Progenitor cell of endocrine pancreas (in vitro differentiated cells): ENCODE measurements at places on chromosomes 3 and 15.

GRCh38 chr3:102827386-102827785, 392.6 kb downstream of the ZPLD1 start:
- DNase-seq: no peak

- DNase-seq: no peak
Measured at GRCh38 chr3:124793054-124793739, 62.9 kb downstream of the UMPS start.

DNA sequence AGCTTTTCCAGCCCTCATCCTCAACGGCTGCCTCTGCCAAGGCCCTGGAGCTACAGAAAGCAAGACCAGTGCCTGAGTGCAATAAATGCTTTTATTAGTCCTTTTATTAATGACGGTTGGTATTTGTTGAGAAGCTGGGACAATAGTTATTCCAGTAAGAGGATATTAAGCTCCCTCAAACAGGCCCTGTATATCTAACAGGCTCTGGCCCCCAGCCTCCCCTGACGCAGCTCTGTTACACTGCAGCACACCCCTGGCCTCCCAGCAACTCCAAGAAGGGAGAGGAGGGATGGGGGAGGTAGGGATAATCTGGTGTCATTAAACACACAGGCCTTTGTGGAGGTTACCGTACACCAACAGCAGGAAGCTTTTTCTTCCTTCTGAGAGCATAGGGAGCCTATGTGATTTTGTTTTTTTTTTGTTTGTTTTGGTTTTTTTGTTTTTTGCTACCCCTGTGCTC, 30.8 kb upstream of the MAGEF1 start:
- DNase-seq: no peak

DNA sequence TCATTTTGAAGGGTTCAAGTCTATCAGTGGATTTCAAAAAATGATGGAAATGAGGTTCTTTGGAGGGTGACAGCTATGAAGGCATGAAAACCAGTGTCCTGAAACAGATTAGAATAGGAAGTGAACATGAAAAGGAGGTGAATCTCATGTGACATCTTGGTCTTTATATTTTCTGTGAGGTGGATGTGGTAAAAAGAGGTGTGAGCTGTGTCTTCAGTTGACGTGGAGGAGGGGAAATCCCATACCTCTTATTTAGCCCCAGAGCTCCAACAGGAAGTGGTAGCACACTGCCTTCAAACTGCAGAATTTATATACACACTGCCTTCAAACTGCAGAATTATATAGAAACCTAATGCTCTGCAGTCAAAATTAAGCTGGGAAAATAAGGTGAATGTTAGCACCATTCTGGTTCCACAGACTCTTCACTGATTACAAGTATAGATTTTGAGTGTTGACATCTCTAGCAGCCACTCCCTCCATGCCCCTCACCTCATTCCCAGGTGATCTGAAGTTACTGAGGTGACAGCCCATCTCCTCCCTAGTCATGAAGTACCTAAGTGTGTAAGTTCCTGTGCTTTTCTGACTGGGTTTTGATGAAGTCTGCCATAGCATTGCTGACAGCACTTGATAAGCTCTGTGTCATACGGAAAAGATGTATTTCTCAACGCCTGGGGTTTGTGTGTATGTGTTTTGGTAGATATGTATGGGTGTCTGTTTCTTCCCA, 2.7 kb downstream of the RAB8B start:
- DNase-seq: no peak

GRCh38 chr3:172209333-172210321, 170.2 kb downstream of the FNDC3B start:
- no peak for DNase-seq

- no peak for DNase-seq
Measured at GRCh38 chr3:16523778-16524177, 10.3 kb upstream of the RFTN1 start.

- DNase-seq: no peak
Measured at GRCh38 chr15:48384616-48385015, 53.4 kb downstream of the DUT start.

GRCh38 chr15:78079298-78080087, 2.0 kb upstream of the TBC1D2B start:
- DNase-seq: no peak

- DNase-seq: no peak
Measured at GRCh38 chr15:62109982-62110851, 43.4 kb downstream of the C2CD4A start.

DNA sequence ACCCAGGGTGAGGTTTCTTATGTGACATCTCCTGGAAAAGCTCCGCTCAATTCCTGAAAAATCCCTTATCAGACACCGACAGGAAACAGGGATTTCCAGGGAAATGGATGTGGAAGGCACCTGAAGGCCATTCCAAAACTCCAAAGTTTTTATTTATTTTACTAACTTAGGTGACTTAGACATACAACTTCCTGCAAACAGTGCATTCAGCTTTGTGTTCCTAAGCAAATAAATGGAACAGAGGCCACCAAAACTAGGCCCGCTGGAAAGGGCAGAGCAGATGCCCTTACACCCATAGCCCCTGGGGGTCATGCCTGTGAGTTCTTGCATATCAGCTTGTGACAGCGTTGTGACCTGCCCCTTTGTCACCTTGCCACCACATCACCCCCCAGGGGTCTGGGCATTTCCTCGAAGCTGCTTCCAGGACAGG, 239.4 kb downstream of the XXYLT1 start:
- no peak for DNase-seq

GRCh38 chr15:25391971-25392721, 46.7 kb downstream of the UBE3A start:
- no peak for DNase-seq

- DNase-seq: no peak
Measured at GRCh38 chr3:62587169-62587568, 213.8 kb upstream of the FEZF2 start.

DNA sequence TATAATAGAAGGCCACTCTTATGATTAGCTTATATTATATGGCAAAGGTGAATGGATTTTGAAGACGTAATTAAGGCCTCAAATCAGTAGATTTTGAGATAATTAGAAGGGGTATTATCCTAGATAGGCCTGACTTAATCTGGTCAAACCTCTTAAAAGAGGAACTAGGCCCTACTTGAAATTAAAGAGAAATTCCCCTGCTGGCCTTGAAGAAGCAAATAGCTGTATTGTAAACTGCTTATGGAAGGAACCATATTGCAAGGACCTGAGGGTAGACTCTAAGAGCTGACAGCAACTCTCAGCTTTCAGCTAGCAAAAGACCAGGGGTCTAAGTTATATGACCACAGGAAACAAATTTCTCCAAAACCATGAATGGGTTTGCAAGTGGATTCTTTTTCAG, 219.0 kb upstream of the ONECUT1 start:
- DNase-seq: no peak

- DNase-seq: no peak
Measured at GRCh38 chr3:26118165-26118564, 328.3 kb downstream of the OXSM start.

DNA sequence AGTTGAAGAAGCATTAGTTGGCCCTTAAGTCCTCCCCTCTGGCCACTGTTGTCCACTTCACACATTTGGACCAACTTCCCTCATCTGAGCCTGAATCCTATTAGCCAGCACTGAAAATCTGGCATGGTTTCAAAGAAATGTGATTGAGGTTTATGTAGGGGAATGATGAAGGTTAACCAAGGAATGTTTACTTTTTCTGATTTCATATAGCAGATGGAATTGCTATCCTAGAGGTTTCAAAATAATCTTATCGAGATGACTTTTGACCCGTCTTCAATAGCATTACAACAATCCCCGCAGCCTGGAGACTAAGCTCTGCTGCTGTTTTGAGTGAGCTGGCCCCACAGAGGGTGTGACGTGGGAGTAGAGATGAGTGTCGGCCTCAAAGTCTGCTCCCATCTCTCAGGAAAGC, 200.8 kb upstream of the IL12A start:
- no peak for DNase-seq

DNA sequence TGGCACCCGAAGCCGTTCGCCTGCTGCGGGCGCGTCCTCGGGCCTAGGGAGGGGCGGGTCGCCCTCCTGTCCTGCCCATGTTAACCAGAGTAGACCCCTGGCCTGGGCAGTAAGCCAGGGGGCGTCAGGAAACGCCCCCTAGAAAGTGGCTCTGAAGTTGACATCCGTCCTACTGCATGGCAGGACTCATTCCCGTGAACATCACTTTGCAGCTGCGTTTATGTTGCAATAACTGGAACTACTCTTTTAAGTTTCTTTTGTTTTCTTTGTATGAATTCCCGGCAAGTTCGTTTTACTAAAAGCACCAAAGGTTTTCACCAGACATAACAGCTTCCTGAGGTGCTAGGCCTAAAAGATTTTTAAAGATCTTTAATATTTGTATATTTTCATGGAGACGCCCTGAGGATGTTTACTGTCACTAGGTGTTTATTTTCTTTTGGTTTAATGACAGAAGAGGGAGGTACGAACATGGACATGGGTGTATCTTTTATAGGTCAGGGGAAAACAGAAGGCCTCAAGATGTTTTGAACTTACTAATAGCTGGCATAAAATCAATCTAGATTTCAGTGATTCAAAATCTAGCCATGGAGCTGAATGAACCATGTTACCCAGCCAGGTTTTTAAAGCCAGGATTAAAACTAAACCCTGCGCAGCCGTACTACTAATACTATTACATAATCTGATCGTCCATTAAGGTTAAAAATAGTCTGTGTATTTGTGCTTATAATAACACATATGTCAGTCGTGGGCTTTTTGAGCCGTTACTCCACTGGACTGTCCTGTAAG, 1.0 kb downstream of the C15orf61 start:
- DNase-seq: no peak

GRCh38 chr3:36229496-36229895, 150.8 kb upstream of the STAC start:
- DNase-seq: no peak

DNA sequence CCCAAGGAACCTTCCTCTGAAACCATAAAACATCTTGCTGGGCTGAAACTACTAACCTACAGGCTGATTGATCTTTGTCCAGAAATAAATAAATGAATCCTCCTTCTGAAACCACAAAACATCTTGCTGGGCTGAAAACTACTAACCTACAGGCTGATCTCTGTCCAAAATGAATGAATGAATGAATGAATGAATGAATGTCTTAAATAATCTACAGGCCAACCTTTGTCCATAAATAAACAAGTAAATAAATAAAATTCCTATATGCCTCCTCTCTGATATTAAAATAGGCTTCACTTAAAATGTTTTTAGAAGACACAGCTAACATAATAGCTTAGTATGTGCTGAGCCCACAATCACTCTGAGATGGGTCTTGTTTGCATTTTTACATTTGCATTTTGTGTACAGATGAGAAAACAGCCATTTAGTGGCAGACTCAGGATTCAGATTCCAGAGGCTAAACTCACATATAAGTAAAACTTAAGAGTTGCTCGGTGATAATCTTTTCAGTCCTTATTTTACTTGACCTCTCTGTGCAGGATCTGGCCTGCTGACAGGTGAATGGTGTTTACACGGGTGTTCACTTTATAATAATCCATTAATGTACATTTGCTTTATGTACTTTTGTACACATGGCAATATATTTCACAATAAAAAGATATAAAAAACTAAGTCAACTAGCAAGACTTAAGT, 10.4 kb downstream of the TJP1 start:
- no peak for DNase-seq

- no peak for DNase-seq
Measured at GRCh38 chr3:174640932-174641331, 218.2 kb upstream of the NAALADL2 start.

DNA sequence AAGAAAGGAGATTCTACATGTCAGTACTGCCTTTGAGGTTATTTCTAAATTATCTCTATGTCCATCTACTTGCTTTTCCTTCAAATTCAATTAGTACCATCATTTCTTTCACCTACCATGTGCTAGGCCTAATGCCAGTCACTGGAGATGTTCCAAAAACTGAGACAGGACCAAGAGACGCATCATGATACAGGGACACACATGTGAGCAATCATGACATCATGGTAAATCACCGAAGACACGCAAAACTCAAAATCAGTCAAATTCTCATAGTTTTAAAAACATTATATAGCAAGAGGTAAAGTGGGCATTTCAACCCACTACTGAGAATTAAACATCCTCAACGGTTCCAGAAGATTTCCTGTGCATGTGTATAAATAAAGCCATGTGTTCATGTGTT, 95.0 kb downstream of the CD47 start:
- DNase-seq: no peak

DNA sequence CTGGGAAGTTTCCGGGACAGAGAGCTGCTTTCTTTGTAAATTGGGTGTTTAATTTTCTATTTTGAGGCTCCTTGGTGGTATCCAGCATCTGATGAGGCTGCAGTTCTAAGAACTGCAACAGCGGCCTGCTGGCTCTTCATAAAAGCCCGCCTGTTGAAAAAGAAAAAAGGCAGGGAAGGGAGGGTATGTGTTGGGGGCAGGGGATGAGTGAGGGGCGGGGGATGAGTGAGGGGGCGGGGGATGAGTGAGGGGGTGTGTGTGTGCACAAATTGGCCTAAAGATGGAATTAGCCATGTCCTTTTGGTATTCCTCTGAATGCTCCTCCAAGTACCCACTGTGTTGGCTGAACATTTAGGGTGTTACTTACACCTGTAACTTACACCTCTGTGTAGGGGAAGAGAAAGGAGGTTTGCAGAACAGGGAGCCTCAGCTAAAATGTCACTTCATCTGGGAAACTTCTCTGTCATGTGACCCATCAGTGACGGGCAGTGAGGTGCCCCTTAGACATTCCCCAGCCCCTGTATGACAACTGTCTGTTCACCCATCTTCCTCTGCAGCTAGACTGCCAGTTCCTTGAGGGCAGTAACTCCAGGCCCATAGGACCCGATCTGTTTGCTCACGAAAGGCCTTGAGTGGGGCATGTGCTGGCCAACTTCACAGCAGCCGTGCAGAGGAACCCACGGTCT, 57.6 kb downstream of the LRIG1 start:
- DNase-seq: no peak

- DNase-seq: no peak
Measured at GRCh38 chr3:37569991-37570390, 291.7 kb upstream of the CTDSPL start.

DNA sequence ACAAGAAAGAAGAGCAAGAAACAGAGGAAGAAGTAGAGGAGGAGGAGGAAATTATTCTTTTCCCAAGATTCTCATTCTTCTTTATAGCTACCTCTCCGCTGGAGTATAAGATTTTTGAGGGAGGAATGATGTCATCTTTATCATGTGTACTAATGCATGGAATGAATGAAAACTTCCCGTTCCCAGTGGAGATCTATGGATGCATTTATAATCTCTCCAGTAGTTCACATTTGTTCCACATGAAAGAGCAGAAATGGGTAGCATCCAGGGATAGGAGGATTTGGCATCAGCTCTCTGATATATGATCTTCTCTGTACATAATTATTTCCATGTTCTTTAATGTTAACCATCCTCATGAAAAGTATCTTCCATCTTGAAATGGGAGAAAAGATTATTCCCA, 244.4 kb downstream of the ADAMTSL3 start:
- DNase-seq: no peak

DNA sequence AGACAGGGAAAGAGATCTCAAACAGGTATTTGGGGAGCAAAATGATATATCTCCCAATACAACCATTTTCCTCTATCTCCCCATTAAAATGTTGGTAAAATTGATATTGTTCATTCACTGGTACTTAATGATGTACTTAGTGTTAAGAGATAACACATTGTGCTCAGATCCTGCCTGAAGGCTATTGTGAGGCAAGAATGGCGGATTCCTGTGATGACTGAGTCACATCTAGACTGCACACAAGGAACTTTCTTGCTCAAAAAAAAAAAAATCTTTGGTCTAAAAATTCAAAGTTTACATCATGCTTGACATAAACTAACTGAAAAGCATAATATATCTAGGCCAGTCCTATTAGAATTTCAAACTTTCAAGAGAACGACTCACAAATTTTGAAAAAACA, 171.1 kb upstream of the TTC14 start:
- DNase-seq: no peak
